ENCODE measurements at places on chromosomes 11 and 22.

- peak; percentile 64 for DNase-seq
Observed at GRCh38 chr11:326842-327580, 6.4 kb upstream of the IFITM3 start.

DNA sequence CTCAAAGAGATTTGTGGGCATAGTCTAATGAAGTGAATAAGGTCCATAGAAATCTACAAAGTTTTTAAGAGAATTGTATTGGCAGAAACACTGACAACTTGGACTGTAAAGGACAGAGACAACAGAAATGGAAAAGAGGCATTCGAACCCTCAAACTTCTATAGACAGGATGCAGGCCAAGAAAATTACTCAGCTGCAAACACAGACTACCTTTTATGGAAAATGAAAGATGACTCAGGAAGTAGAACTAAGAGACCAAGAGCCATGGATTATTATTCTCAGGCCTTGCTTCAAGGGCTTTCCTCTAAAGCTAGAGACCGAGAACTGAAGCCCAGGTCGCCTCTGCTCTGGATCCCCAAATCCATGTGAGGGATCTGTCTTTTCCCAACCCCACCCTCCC lies 3.8 kb upstream of the PELI3 start:
- DNase-seq = no peak

- DNase-seq = no peak
Observed at GRCh38 chr11:44596525-44597276, 31.2 kb downstream of the CD82 start.

GRCh38 chr11:68036141-68036716 lies 2.6 kb upstream of the TCIRG1 start:
- DNase-seq = no peak

DNA sequence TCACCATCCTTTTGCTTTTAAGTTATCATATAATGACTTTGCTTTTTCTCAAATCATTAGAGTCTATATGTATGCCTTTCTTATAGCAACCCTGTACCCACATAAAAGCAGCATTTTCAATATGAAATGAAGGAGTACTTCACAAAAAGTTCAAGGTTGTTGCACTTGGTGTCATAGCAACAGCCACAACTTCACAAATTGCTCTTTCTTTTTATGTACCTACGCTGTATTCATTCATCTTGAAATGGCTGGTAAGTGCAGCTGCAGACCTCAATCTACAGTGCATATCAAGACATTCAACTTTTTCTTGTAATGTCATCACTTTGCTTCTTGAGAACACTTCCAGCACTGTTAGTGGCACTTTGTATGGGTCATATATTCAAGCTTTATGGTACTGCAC lies 18.6 kb downstream of the CWC15 start:
- DNase-seq = no peak

- no peak for DNase-seq
Observed at GRCh38 chr22:20999350-21000206, 2.3 kb downstream of the THAP7 start.

GRCh38 chr11:87966694-87967093 lies 208.5 kb downstream of the RAB38 start:
- no peak for DNase-seq

- no peak for DNase-seq
Observed at GRCh38 chr11:83649528-83649855, 363.3 kb upstream of the CCDC90B start.

DNA sequence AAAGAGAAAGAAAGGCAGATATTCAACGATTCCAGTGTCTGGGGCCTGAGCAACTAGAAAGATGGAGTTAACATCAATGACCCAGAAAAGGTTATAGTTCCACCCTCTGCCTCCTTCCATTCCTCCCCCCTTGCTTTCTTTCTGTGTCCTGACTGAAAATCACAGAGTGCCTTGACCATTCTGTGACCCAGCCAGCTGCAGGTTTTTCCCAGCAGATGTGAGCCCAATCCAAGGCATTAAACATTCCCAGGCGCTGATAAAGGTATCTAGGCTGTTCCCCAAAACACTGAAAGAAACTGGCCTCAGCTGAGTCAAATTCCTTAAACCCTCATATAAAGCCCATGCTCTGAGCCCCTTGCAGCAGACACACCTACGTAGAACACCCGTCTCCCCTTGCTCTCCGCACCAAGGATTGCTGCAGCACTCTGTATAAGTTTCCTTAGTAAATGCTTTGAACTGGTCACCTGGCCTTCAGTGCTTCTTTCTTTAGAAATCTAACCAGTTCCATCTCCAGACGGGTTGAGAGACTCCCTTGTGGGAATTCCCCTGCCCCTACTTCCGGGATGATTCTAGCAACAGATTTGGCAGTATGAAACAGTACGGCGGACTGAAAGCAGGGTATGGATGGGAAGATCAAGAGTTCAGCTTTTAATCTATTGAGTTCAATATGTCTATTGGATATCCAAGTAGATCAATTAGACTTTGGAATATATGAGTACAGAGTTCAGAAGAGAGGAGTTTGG lies 48.8 kb upstream of the ZC3H12C start:
- DNase-seq = no peak

DNA sequence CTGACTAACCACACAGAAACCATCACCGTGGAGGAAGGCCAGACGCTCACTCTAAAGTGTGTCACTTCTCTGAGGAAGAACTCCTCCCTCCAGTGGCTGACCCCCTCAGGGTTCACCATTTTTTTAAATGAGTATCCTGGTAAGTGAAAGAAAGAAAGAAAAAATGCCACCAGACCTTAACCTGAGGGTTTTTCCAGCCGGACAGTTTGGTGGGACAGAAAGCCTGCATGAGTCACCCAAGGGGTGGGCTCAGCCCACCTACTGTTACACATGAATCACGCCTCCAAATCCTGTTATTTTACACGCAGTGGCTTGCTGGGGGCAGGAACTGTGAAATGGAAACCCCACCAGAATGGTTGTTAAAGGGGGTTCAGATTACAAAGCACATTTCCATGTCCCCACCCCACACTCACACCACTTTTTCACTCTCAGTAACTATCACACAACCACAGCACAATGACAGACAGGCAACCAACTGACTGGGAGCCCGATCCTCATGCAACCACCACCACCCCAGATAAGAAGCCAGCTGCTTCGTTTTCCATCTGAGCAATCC lies 11.9 kb downstream of the CRTAM start:
- DNase-seq = peak; percentile 87

DNA sequence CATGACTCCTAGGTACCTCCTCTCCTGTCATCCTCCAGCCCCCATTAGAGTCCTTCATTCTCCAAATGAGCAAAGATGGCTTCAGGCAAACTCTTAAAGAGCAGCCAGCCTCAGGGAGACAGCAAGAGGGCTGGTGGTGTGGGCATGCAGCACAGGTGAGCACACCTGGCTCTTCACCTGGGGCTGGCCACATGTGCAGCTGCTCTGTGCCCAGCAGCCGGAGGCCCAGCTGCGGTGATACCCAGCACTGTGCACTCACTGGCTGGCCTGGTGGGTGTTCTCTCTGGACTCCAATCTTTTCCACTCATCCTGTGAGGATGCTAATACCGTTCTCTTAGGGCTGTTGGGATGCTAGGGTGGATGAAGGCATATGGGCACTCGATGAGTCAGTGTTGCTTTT lies 106.1 kb upstream of the PARVA start:
- no peak for DNase-seq

- no peak for DNase-seq
Observed at GRCh38 chr22:18905540-18906409, at the start of gene DGCR6. Gene DGCR6 (plus strand): TSS chr22:18906320. CDS start chr22:18906375, 55 bp downstream.

- no peak for DNase-seq
Observed at GRCh38 chr11:1968454-1969002, 21.4 kb downstream of the MRPL23 start.

DNA sequence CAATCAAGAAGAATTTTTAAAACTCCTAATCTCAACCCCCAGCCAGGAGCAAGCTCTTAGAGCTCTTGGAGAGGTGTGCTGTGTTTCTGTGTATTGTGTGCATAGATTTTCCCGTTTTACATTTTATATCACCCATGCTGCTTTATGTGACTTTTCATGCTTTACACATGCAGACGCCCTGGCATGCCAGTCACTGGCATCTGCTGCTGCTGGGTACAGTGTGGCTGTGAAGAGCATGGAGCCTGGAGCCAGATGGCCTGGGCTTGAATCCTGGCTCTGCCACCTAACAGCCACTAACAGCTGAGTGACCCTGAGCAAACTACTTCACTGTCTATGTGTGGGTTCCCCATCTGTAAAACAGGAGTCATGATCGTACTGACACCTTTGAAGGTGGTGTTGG lies 23.1 kb downstream of the POLR3H start:
- DNase-seq = no peak

DNA sequence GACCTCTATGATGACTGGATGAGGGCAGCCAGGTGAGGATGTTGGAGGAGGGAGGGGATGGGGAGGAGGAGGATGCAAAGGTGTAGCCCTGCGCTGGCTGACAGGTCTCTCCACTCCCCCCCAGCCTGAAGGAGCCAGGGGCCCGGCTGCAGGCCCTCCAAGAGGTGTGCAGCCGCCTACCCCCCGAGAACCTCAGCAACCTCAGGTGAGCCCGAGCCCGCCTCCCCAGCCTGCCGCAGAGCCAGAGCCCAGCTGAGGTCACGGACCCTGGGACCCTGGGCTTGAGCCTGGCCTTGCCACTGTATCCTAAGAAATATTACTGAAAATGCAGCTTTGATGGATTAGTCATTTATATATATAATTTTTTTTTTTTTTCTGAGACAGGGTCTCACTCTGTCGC lies 7.8 kb downstream of the SH3BP1 start:
- no peak for DNase-seq

GRCh38 chr11:132396318-132396717 lies 1025.9 kb downstream of the NTM start:
- DNase-seq = no peak

GRCh38 chr11:122343210-122343609 lies 227.2 kb upstream of the BLID start:
- DNase-seq = peak; percentile 38

DNA sequence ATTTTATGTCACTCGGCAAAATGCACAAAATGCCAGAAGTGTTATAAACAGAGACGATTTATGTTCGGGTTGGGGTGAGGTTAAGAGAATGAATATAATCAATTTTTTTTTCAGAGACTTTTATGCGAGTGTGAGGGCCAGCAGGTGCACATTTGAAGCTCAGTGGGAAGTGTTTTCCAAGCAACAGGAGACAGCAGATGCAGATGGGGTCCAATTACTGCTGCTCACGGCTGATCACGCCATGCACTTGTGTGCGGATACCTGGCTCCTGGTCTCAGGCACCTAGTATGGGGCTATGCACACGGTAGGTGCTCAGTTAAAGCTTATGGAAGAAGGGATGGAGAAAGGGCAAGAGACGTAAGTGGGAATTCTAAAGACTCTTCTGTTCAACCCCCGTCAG lies 249.1 kb downstream of the MIAT start:
- no peak for DNase-seq

GRCh38 chr22:24504540-24504939 lies 9.4 kb downstream of the UPB1 start:
- no peak for DNase-seq

- DNase-seq = no peak
Observed at GRCh38 chr11:128289048-128289447, 298.3 kb downstream of the ETS1 start.

DNA sequence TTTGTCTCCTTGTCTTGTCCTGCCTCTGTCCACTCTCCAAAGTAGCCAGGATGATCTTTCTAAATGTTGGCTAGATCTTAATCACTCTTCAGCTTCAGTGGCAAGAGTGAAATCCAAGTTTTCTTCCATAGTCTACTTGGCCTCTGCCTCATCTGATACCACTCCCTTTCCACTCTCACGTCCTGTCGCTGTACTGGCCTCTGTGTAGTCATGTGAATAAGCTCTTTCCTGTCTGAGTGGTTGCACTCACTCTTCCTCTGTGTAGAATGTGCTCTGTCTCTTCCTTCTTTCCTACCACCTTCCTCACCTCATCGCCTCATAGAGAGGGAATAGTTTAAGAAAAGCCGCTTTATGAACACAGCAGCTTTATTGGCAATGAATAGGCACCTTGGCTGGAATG lies 86.5 kb downstream of the WNT11 start:
- DNase-seq = no peak

GRCh38 chr22:19103880-19104821 lies 18.1 kb downstream of the DGCR2 start:
- peak; percentile 50 for DNase-seq

GRCh38 chr11:99271527-99271926 lies 250.8 kb downstream of the CNTN5 start:
- DNase-seq = no peak

- peak; percentile 77 for DNase-seq
Observed at GRCh38 chr11:57649826-57650738, at the start of gene YPEL4. Gene YPEL4 (minus strand): TSS chr11:57649912. CDS start chr11:57647107, 2,805 bp downstream.

DNA sequence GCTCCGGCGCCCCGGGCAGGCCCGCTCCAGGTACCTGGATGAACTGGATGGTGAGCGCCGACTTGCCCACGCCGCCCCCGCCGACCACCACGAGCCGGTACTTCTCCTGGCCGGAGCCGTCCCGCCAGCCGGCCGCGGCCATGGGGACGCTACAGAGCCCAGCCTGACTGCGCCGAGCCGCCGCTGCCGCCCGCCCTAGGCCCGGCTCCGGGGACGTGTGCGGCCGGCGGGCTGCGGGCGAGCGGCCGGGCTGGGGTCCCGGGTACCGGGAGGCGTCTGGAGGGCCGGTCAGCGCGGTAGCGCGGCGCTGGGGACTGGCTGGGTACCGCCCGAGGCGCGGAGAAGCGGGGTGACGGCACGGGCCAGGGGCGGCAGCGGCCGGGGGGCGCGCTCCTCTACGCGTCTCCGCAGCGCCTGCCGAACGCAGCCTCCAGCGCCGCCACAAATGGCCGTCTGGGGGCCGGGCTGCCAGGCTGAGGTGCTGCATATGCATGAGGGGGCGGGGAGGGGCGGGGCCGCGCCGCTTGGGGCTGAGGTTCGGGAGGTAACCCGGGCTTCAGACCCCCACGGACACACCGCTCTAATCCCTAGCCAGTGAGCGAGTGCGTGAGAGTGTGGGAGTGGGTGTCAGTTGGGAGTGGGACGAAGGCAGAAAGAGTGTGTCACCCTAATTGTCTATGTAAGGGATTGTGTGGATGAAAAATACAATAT lies at the start of gene RRAS2:
TSS of gene RRAS2 (minus strand) at position 455 of the 711 bp plus-strand sequence. CDS start at position 142, 313 bp downstream.
- DNase-seq = peak; percentile 80

DNA sequence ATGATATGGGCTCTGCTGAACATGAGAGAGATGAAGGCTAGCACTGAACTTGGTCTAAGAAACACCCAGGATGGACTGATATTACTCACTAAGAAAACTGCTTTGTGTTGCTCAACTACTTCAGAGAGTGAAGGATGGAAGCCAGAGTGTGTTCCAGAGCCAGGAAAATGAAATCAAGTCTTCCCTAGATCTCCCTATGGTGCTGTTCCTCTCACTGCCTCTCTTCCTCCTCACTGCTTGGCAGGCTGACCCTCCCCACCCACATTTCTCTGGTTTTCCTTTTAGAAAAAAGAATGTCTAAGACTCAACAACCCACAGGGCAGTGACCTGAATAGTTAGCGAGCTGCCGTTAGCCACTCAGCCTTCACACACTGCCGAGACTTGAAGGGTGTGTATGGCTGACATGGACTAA lies 65.6 kb downstream of the CCDC81 start:
- DNase-seq = peak; percentile 74

- DNase-seq = peak; percentile 59
Observed at GRCh38 chr11:117319214-117319840, 3.3 kb upstream of the BACE1 start.

GRCh38 chr11:14967581-14968243 lies 4.4 kb downstream of the CALCA start:
- DNase-seq = no peak
